Stimulated activated CD4-positive, alpha-beta T cell treated with anti-CD3 and anti-CD28 coated beads, Interleukin-1b, Interleukin-23, amount 100 ng/mL, for 1 hour (primary cell): ENCODE measurements at places on chromosomes 6 and 20.

DNA sequence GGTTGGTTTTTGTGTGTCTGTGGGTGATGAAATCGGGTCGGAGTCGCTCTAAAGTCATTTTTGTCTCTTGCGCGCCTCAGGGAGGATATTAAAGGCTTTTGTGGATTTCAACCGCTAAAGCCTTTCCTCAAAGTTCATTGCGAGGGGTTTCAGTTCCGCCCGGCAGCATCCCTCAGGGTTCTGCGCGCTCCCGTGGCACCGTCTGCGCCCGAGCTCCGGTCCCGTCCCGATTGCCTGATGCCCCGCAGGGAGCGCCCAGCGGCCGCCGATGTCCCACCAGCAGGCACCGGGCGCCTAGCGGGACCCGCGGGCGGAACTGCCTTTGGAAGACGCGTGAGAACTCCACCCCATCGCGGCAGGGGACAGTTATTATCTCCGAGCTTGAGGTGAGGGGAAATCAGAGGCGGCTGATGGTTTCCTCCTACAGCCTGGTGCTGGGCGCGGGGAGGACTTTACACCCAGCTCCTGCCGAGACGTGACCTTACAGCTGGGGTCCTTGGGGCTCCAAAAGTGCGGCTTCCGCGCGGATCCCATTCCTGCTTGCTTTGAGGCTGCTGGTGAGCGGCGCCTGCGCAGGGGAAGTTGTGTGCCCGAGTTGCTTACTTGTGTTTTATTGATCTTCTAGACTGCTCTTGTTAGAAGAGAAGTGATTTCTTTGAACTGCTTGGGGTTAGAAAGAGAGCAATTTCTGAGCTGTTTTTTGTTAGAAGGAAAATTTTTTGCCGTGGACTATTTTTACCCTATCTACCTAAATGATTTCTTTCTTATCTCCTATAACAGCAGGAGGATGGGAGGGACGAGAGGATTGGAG is 27.1 kb downstream of the ULBP1 start:
- no peak for DNase-seq

GRCh38 chr20:60867589-60867988 is 384.5 kb upstream of the CDH4 start:
- no peak for DNase-seq

DNA sequence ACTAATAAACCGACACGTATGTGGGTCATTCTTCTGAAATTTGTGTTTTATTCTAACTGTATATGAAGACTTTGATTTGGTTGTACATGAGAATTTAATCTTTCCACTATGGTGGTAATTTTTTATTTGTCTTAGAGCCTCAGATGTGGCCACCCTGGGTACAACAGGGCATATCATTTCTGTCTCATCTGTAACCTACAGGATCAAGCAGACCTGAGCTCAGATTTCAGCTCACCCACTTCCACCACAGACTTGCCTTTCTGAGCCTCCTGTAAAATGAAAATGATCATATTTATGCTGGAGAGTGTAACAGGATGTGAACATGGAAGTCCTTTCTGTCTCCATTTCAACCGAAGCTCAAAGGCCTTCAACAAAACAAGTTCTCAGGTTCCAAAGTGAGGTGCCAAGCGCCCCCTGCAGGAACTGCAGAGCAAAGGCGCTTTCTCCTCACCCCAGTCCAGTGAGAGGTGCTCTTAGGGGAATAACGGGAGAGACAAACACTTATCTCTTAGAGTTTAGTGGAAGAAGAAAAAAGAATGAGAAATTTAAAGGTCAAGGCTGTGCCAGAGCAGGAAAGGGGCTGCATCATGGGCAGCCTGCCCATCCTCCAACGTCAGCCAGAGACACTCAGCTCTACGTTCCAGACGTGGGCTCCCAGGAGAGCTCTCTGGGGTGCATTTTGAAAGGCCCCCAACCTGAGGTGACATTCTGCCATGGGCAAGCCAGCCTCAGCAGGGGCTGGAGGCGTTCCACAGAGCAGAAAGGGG is 23.0 kb upstream of the CD24 start:
- DNase-seq, result no peak

DNA sequence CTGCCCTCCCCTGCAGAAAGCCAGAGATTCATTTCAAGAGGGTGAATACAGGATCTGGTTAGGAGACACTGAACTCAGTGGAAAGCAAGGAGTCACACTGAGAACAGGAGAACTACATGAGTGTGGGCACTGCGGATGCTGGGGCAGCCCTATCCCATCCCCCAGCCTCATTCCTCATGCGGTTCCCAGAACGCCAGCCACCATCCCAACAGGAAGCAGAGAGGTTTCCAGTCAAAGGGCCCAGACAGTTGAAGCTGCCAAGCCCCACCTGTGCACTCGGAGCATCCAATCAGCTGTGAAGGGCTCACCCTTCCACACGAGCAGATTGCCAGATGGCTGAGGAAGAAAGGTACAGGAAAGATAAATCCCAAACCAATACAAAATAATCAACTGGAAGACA is 50.7 kb upstream of the PRND start:
- no peak for DNase-seq

DNA sequence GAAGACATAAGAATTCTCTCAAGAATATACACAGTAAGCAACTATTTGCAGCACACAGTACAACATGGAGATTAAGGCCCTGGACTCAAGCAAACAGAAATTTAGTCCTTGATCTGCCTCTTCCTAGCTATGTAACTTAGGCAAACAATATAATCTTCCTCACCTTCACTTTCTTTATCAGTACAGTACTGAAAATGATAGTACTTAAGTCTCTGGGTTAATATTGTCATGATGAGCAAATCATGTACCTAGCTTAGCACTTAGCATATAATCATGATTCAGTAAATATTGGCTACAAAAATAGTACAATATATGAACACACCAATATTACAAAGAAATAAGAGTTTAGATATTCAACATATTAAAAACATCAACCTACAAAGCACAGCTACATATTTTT is 320.5 kb downstream of the HACE1 start:
- no peak for DNase-seq

DNA sequence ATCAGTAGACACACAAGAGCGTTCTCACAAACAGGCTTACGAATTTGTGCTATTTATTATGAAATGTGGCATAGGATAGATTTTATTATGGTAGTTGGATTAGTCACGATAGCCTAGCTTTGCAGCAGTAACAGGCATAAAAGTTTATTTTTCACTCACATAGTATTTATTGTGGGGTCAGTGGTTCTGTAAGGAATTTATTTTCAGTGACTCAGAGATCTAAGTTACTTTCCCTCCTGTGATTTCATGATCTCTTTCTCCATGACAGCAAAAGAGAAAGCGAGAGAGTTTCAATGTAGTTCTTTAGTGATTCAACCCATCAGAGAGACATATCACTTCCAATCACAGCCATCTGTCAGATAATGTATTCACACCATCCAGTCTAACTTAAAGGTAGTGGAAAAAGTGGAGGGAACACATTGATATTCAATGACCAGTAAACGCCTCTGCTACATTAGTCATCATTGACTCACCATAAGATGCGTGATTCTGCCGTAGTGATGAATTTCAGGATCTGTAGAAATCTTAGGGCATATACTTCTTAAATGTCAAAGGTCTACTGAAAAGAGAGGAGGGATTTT is 605.5 kb downstream of the HDGFL1 start:
- DNase-seq, result no peak

DNA sequence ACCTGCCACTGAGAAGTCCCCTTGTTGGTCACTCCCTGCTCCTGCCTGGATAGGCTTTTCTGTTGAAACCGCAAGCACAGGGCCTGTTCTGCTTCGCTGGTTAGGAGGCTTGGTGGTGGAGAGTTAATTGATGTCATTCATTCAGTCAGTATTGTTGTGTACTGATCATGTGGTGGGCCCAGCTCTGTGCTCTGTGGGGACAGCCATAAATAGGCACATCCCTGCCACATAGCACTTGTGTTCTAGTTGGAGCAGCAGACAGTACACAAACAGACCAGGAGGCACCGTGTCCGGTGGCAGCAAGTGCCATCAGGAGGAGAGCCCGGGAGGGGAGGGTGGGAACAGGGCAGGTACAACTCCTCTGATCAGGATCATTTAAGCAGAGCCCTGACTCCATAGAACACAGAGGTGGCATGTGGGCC is 155.2 kb upstream of the INSM1 start:
- DNase-seq, result no peak

DNA sequence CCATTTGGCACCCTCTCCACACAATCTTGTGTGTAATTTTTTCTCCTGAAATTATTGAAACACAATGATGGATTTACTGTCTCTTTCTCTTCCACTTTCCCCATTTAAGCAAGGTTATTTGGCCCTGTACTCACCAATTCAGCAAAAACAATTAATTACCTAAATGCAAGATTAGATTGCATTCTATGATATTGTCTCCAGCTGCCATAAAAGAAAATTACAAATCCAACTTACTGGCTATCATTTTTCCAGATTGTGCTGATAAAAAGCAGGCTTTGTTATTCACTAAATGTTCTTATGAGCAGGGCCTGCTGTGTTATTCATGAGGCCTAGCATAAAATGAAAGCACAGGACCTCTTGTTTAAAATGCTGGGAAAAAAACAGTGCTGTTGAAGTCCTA is 95.8 kb upstream of the IRAK1BP1 start:
- DNase-seq, result no peak
